NCI-H1048 (cell line): ENCODE measurements at places on chromosomes 7 and 10.

DNA sequence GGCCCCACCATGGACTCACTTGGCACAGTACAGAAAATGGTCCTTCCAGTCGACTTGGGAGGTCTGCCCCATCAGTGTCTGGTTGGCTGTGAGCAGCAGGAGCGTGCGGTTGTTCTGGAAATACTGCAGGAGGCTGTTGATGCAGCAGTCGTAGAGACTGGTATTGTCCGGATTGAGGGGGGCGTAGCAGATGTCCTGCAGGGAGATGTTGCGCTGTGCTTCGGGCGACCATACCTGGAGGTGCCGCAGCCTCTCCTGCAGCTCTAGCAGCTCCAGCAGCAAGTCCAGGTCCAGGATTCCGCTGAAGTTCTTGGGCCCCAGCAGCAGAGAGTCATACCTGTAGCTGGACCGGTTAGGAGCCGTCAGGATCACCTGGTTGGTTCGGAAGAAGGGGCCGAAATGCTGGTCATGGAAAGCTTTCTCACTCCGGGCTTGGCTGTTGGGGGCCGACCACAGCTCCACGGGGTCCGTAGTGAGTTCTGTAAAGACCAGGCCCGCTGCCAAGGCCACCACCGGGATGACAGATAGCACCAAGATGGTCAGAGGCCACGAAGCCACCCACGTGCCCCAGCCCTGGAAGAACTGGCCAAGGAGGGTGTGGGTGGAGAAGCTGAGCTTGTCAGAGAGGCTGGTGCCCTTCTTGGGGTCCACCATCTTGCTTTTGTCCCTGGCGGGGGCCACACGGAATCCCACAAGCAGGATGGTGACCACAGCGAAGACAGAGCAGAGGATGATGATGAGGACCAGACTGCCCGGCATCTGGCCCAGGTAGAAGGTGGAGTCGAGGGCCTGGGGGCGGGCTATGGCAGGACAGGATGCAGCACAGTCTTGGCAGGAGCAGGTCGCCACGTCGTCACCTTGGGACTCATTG is 2.1 kb downstream of the NPC1L1 start:
- DNase-seq = no peak

DNA sequence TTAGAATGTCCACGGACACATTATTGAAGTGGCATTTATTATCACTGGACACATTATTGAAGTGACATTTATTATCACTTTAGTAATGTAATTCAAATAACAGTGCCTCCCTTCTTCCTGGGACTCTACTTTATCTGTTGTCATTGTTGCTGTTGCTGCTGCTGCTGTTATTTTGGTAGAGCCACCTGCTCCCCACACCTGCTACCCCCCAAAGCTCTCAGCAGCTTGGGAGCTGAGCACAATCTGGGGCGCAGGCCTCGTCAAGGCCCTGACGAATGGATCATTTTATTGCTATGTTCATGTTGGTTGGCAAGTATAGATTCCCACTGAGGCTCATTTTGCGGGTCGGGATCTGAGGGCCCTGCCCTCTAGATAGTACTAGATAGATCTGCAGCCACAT is 24.8 kb downstream of the FIGNL1 start:
- no peak for DNase-seq

- DNase-seq = no peak
Observed at GRCh38 chr10:63542835-63543575, 21.8 kb downstream of the REEP3 start.

DNA sequence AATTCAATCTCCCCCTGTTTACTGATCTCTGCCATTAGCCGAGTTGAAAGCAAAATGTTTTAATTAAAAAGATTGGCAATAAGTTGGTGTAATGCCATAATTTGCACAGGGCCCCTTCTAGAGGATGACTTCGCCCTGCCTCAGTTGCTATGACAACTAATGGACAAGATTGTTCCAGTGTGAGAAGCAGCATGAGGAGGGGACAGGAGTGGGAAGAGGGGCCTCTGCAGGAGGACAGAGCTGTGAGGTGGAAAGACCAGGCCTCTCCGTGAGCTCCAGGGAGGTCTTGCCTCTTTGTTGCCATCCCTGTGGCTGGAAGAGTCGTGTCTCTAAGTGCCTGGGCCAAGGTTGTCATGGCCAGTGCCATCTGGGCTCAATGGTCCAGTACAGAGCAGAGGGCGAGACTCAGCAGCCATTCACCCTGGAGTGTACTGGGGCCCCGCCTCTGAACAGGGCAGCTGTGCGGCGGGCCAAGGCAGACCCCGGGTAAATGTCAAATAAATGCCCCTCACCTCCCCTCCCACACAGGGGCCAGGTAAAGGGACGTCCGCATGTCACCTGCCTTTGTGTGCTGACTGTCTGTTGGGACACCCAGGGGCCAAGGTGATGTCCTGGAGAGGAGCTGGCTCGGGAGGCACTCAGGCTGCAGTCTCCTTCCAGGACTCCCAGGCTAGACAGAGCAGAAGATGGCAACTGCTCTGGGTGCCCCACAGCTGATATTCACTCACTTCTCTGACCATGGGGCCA is 97.0 kb upstream of the RET start:
- no peak for DNase-seq

DNA sequence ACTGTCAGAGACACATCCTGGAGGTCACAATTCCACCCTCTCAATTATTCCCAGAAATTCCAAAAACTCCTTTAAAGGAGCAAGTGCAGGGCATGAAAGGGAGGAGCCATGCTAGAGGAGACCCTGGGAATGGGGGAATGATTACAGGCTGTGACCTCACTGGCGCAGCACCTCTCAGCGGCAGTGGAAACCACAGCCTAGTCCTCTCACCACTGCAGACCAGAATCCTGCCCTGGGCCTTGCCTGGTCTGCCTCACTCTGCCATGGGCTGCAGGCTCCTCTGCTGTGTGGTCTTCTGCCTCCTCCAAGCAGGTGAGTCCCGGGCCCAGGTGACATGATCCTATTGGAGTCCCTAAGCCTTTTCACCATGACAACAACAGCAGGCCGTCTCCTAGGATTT is 50.5 kb upstream of the PRSS58 start:
- no peak for DNase-seq

DNA sequence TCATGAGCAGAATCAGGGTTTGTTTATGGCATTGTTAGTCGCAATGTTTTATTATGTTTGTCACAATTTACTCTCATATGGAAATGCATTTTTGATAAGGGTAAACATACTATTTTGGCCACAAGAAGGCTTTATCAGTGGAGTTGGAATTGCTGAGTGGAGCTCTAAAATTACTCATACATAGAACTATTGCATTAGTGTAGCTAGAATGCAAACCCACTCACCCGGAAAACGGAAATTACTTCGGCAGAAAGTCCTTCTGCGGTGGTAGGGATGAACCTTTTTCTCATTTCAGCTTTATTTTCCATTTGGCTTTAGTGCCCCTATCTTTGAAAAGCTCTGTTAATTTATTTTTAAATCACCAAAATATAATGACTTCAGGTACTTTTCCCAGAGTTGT is 42.8 kb upstream of the NPY start:
- no peak for DNase-seq

- DNase-seq = no peak
Observed at GRCh38 chr10:101031796-101032636, 982 bp downstream of the SFXN3 start.

- DNase-seq = no peak
Observed at GRCh38 chr7:66326501-66327215, 121.5 kb downstream of the TPST1 start.

GRCh38 chr10:11884706-11885423 is 61.7 kb downstream of the PROSER2 start:
- DNase-seq = no peak

- no peak for DNase-seq
Observed at GRCh38 chr10:14508725-14509124, 178.0 kb upstream of the FRMD4A start.

DNA sequence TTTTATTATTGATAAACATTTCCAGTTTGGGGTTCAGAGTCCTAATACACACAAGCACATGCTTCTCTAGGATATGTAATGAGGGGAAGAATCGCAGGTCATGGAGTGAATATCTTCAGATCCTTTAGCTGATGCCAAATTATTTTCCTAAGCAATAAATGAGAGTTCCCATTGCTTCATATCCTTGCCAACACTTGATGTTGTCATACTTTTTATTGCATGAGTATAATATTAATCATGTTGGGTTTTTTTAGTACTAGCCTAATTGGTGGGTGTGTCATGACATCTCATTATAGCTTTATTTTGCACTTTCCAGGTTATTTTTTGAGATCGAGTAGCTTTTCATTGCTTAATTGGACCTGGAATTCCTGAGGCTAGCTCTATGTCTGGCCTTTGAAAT is 35.3 kb downstream of the TLX1 start:
- no peak for DNase-seq

DNA sequence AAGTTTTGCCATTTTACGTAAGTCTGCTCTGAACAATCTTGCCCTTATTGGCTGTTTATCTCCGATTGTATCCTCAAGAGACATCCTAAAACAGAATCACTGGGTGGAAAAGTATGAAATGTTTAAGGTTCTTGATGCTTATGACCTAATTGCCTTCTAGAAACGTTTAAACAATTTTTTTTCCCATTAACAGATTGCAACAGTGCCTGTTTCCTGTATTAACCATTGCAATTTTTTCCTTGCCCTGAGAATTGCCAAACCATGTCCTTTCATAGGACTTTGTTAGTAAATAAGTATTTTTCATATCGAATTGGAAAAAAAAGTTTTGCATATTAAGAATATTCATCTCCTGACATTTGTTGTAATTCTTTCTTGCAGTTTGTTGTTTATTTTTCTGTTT is 639.8 kb downstream of the INHBA start:
- no peak for DNase-seq

DNA sequence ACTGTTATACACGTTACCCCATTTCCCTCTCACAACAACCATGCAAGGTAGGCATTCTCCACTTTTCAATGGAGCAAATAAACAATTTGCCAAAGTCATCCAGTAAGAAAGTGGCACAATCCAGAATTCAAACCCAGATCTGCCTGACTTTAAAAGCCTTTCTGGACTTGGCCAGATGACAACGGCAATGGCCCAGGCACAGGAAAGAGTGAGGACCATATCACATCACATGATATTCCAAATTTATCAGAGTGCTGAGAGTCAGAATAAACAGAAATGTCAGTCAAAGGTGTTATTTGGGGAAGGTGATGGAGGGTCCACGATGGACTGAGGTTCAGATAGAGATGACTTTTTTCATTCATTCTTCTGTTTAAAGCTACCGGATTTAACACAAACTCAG is 48.0 kb downstream of the CALD1 start:
- DNase-seq = no peak
